ENCODE measurements at places on chromosomes 5 and 9.
A peak's percentile ranks its signal among the peaks of the same experiment; 100 is the strongest.

GRCh38 chr9:37324691-37325490 is 97.6 kb upstream of the GRHPR start:
- no peak for DNase-seq

DNA sequence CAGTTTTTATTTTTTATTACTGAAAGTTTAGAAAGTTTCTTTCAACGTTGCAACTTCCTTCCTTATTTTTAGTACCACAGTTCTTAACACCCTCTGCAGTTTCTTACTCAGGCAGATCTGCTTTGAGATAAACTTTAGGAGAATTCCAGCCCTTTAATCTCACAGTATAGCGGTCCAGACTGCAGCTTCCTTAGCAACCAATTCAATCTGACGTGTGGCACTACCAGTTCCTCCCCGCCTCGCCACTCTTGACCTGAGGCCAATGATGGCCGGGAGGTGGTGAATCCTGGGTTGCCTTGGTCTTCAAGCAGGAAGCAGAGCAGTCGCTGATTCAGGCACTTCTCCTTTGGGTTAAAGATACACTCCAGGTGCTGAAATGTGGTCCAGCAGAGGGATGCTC is 334.3 kb upstream of the TRPC7 start:
- no peak for DNase-seq

- DNase-seq = no peak
Observed at GRCh38 chr5:989961-990530, 18.6 kb upstream of the NKD2 start.

DNA sequence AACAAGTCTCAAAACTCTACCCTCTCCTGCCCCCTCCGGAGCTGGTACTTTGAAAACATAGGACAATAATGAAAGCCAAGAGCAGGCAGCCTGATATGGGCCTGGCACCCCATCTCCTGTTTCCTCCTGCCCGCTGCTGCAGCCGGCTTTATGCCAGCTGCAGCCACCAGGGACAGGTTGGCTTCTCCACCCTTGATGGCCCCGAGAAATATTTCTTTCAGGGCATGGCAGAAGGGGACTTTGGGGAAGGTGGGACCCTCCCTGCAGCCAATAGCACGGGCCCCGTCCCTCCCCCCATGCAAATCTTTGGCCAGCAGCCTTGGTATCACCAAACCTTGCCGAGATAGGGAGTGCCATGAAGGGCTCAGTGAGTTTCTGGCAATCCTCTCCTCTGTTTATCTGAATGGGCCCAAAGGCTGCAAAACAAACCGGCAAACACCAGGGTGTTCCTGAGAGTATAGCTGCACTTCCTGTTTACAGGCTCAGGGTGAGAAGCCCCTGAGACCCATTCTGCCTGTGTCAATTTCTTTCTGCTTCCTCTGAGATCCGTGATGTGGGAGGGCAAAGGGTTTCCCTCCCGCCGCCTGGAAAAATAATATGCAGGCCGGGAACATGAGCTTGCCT is 73.4 kb upstream of the BOD1 start:
- no peak for DNase-seq

DNA sequence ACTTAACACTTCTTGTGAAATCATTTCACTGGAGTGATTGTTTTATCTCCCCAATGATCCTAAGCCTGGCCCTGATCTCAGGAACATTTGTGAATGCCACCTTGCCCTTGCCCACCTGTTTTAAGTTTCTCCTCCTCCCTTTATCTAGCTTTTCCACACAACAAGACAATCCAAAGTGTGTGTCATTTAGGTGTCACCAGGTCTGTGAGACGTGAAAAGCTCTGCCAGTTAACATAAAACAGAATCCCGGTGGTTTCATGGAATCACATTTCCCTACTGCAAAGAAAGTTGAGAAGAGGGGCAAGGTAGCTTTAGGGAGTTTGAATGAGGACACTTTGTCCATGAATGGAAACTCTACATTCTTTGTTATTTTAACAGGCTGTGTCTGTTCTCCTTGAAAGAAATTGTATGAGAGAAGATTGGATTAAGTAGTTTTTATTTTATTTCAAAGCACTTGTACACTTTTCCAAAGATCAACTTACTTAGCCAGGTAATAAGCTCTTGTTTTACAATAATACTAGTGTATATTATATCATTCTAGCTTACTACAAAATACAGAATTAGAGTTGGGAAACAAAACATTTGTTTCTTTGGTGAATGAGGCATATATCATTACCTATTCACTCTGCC is 239.0 kb downstream of the ISL1 start:
- no peak for DNase-seq

DNA sequence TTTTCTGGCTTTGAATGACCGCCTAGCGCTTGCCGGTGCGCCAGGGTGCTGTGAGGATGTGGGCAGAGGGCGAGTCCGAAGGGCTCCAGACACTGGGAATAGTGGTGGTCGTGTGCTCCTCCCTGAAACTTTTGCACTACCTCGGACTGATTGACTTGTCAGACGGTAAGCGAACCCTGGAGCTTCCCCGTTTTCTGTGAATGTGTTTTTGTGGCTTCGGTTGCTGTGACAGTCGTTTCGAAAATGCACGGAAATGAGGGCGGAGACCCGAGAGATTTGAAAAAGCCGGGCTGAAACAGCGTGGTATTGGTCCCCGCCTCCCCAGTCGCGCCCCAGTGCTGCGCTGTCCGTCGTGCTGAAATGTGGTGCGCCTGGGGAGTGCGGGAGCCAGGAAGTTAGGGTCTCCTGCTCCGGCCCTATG is 102.5 kb upstream of the GABRP start:
- DNase-seq = no peak

DNA sequence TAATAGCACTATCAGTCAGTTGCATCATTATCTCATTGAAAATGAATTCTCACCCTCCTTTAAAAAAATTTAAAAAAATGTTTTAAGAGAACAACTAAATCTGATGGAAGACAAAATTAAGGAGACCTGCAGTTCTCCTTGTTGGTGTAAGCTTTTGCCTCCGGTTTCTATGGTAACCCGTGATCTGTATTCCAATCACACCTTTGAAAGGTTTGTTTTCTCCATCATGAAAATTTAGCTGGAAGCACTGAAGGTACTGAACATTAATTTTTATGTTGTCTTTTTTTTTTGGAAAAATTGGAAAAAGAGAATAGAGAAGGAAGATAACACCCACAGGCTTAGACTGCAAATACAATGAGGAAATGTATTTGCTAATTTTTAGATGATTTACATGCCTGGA is 2.5 kb upstream of the BASP1 start:
- no peak for DNase-seq

DNA sequence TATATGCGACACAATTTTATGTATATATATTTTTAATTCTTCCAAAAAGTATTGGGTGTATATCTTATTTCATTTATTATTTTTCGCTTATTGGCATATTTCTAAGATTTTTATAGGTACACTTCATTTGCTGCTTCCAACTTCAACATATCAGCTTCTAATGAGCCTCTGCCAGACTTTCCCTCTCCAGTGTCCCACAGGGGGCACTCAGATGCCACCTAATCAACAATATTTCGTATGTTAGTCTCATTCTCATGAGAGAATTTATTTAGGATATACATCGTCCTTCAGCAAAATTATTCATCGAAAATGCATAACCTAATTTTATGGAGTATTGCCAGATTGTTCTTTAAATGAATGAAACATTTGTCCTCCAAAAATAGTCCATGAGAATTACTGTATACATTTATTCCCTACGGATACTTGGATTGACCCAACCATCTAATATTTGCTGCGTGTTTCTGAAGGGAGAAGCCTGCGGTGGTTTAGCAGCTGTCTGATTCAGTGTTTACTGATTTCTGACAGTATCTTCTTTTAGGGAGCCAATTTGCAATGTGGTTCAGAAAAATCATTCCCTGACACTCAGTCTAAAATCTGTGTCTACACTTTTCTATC is 100.6 kb upstream of the SELENOP start:
- peak; percentile 24 for DNase-seq

DNA sequence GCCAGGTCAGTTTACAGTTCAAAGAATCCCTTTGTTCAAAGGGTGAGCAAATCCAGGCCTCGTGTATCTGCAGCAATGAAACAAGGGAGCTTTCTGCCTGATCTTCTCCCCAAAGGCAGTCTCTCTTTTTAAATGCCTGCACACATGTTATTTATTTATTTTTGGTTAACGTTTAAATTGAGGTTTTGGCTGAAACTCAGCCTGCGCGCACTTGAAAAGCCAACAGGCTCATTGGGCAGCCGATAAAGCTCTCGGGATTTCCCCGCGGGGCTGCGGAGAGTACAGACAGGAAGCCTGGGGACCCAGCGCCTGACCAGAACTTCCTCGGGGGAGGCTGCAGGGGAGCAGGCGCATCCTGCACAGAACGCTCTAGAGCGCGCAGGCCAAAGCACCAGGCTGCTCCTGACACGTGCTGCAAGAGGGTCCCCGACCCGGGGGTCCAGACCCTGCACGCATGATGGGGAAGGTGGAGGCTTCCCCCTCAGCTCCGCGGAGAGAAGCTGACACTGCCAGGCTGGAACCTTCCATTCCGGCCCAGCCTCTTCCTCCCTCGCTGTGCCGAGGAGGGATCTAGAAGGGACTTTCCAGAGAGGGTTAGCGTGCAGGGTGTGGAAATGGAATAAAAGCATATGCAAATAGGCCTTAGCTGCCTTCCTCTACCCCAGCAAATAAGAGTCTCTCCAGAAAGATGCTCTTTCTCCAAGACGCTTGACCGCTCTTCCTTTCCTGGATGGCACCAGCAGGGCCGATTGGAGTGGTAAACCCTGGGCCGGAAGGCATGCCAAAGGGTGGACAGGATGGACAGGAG is 46.1 kb downstream of the PTTG1 start:
- peak; percentile 45 for DNase-seq

DNA sequence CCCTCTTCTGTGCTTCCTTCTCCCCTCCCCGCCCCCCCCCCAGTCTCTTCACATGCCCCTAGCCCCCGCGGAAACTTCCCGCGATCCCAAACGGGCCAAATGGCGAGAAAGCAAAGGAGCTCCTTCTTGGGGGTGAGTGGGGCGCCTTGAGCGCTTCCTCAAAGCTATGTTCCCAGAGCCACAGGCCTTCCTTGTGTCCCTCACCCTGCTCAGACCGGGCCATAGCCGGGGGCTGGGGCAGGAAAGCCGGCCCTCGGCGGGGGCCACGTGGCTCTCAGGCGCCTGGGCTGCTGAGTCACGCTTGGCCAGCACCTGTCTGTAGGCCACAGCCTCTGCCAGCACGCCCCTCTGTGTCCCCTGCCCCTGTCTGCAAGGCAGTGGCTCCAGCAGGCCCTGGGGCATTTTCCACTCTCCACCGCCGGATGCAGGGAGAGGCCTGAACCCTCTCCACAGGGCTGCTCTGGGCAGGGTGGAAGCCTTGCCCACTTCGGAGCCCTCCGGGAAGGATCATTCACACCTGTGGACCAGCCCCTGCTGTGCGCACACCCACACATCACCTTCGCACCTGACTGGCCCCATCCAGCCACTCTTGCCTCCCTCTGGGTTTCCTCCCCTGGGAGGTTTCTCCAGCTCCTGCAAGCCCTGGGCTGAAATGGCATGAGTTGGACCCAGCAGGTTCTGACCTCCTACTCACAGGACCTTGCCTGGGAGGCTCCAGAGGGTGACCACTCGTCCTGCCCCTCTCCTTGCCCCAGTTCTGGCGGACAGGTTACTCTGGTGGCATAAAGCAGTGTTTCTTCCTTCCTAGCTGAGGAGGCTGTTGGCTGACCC is 1.2 kb upstream of the SQSTM1 start:
- DNase-seq = no peak

DNA sequence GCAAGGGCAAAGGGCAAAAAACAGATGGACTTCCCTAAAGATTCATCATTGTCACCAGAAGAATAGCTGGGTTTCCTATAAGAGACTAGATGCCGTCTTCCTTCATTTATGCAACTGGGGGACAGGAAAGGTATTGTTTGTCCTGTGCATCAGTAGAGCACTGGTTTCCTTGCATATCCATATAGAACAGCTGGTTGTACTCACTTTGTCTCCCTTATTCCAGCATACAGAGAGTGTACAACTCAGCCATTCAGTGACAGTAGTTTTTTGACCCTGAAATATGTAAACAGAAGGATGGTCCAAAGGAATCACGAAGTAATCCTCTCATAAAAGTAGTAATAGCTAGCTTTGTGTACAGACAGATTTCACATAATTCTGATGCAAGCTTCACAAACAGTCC is 22.5 kb upstream of the MAST4 start:
- DNase-seq = no peak

DNA sequence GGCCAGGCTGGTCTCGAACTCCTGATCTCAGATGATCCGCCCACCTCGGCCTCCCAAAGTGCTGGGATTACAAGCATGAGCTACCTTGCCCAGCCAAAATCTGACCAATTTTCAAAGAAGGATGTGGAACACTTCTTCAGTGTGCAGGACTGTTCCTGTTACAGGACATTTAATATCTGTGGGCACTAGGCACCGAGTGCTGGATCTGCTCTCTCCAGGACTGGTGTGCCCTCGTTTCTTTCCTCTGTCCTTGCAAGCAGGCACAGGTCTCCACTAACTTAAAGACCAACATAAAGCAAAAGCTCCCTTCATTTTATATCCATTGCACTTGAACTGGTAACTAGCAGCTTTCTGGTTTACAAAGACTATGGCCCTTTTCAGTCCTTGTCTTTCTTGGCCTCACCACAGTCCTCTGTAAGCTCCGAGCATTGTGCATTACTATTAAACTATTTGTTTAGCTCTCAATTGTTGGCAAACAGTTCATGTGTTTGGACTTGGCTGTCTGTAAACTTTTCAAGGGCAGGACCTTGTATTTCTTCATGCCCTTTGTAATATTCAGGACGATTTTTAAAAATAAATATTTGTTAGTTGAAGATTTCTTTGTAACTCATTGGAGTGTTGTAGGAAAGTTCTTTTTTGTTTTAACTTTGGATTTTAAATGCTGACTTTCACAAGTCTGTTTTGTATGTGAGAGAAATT is 37.3 kb downstream of the ARHGEF28 start:
- no peak for DNase-seq

- no peak for DNase-seq
Observed at GRCh38 chr5:41878173-41878572, 7.9 kb upstream of the OXCT1 start.

DNA sequence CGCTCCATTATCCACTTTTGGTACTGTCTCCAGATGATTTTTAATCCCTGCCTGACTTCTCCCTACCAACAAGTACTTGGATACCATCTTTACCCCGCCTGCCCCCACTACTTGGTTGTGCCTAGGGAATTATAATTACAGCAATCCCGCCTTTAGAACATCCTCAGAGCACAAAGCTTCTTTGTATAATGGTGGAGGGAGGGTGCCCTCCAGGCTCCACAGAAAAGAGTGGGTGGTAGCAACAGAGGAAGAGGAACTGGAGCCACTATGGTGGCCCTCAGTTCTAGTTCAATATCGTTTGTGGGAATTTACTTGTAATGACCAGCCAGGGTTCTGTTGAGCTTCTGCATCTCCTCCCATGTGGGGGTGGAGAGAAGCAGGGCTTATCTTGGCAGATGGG is 79.0 kb upstream of the RNF38 start:
- DNase-seq = no peak

GRCh38 chr5:34694685-34695084 is 38.6 kb downstream of the RAI14 start:
- no peak for DNase-seq

Measured in activated T-helper 1 cell treated with anti-CD3 and anti-CD28 coated beads, Interleukin-2, amount 50 U/mL, for 16 hours (primary cell).